HS-27A (cell line): ENCODE measurements at places on chromosomes 16 and 17.

- DNase-seq, result no peak
These were observed 9.3 kb downstream of the PGAP3 start for GRCh38 chr17:39678340-39679116.

DNA sequence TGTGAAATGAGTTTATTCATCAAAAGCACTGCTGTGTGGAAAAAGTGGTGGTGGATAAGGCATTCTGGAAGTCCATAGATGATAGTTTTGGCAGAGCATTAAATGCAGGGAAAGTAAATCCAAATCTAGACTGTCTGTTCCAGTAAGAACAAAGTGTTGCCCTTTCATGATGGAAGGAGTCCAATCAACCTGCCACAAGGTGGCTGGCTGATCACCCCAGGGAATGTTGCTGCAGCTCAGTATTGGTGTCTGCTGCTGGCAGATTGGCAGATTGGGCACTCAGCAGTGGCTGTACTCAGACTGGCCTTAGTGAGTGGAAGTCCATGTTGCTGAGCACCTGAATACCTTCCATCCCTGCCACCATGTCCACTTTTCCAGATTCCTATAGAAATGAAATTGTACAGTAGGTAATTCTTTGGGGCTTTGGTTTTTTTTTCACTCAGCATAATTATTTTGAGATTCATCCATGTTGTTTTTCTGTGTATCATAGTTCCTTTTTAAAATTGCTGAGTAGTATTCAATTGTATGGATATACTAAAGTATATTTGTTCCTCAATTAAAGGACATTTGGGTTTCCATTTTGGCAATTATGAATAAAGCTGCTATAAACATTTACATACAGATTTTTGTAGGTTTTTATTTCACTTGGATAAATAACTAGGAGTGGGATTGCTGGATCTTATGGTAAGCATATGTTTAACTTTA, 14.3 kb downstream of the DYNLL2 start:
- no peak for DNase-seq

- no peak for DNase-seq
These were observed 5.8 kb downstream of the WIPF2 start for GRCh38 chr17:40224718-40225550.

- DNase-seq, result no peak
These were observed 119.2 kb downstream of the HS3ST2 start for GRCh38 chr16:22933173-22933572.

DNA sequence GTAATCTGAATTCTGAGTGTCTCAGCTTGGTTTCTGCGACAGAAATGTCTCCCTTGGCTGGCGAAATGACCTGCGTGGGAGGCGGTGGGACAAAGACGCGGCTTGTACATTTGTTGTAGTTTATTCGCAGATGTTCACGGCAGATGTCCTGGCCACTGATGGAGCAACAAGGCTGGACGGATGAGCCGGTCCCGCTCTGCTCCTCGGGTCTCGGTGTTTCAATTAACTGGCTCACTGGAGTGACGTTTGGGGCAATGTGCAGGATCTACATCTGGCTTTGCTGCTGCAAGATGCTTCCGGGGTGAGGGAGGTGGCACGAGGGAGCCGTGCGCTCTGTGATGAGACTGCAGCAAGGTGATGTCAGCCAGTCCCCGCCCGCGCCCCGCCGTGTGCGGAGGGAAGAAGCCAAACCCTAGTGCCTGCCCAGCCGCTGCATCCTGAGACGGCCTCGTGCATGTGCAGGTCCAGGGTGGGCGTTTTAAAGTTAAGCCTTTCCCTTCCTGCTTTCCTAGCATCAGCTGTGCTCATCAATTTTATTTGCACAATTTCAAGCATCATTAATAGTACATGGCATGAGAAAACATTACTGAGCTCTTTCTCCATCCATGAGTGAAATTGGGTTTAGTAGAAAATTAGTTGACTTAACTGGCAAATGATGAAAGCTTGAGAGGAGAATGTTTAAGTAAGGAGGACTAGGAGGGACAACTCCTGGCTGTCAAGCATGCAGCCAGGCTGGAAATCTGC, 44.4 kb downstream of the MGAT5B start:
- DNase-seq, result no peak

GRCh38 chr17:36611345-36612072, 10.1 kb downstream of the MRM1 start:
- no peak for DNase-seq

DNA sequence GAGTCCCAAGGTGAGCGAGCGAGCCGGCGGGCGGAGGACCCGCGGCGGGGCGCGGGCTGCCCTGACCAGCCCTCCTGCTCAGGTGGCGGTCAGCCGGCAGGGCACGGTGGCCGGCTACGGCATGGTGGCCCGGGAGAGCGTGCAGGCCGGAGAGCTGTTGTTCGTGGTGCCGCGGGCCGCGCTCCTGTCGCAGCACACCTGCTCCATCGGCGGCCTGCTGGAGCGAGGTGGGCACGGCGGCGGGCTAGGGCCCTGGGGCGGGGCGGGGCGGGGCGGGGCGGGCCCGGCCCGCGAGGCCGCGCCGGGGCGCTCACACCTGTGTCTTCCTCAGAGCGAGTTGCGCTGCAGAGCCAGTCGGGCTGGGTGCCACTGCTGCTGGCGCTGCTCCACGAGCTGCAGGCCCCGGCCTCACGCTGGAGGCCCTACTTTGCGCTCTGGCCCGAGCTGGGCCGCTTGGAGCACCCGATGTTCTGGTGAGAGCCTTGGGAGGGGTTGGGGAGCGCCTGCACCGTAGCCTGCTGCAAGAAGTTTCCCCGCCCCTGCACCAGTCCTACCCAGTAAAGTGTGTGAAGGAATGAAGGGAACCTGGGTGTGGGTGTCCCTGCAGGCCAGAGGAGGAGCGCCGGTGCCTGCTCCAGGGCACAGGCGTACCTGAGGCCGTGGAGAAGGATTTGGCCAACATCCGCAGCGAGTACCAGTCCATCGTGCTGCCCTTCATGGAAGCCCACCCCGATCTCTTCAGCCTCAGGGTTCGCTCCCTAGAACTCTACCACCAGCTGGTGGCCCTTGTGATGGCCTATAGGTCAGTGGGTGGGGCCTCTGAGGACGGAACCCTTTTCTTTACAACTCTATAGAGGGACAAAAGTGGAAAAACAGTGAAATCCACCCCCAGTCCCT, 802 bp downstream of the SETD6 start:
- DNase-seq, result no peak

DNA sequence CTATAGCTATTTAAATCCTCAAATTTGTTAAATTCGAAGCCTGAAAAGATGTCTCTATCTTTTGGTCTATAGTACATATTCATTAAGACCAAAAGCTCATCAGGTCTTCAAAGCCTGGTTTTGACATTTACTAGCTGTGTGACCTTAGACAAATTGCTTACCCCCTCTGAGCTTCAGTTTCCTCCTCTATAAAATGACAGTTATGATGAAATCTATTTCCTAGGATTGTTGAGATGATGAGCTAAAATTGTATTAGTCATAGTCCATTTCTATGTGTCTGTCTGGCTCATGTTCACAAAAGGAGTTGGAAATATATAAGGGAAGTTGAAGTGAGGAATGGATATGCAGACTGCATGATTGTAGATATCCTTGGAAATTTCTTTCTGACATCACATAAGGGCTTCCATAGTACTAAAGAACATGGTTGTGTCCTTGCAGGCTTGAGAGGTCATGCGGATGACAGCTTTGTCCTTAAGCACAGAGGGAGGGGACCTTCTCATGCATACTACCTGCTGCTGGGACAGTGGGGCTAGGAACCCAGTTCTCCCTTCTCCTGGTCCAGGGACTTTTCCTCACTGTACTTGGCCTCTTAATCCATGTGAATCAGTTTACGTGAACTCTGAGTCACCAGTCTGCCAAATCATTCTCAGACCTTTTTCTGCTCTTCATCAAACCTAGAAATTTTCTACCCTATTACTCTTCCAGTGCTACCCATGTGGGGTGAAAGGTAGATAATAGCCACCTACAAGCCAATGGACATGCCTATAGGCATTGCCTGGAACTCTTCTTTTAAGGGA, 487.5 kb upstream of the SALL1 start:
- no peak for DNase-seq

GRCh38 chr17:60305141-60305540, 86.8 kb downstream of the USP32 start:
- DNase-seq, result no peak

DNA sequence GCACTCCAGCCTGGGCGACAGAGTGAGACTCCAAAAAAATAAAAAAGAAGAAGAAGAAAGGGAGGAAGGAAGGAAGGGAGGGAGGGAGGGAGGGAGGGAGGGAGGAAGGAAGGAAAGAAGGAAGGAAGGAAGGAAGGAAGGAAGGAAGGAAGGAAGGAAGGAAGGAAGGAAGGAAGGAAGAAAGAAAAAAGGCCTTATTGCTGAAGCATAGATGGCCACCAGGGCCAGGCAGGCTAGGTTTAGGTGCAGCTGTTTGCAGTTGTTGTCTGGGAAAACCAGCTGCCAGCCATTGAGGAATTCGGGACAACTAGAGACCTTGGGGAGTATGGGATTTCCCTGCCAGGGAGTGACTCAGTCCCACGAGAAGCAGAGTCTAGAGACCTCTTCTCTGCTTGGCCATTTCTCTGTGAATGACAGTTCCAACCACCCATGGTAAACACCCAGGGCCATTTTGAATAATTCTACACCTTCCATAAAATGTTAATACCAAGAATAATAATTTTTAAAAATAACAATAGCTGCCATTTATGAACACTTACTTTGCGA, 31.0 kb downstream of the SCNN1B start:
- DNase-seq, result no peak

DNA sequence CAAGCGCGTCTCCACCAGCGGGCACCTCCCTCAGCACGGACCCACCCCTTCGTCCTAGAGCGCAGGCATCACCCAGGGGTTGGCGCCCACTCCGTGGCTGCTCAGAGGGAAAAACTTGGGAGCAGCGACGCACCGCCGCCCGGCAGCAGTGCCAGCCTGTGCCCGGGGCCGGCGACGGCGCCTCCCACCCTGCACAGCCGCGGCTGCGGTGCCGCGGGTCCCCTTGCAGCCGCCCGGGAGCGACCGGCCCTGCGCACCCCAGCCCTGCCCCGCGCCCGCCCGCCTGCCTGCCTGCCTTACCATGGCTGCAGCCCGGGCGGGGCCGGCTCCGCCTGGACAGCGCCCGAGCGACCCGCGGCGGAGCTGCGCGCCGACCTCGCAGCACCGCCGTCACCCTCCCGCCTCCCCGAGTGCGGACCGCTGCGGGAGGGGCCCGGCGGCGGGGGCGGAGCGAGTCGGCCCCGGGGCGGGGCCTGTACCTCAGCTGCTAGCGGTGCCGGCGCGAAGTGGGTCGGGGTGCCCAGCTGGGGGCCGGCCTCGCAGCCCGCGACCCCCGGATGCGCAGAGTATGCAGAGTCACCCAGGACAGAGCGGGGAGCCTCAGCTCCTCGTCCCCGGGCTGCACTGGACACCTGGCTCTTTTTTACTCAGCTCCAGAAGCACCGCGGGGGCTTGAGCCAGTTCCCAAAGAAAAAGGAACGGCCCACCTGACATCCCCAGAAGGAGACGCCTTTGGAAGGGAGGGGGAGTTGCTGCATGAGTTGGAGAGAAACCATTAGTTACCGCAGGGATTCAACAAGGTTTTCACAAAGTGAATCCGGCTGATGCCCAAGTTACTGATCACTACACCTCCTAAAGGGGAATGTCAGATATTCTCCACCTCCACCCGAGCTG, 17.5 kb upstream of the MTMR4 start:
- DNase-seq, result no peak

DNA sequence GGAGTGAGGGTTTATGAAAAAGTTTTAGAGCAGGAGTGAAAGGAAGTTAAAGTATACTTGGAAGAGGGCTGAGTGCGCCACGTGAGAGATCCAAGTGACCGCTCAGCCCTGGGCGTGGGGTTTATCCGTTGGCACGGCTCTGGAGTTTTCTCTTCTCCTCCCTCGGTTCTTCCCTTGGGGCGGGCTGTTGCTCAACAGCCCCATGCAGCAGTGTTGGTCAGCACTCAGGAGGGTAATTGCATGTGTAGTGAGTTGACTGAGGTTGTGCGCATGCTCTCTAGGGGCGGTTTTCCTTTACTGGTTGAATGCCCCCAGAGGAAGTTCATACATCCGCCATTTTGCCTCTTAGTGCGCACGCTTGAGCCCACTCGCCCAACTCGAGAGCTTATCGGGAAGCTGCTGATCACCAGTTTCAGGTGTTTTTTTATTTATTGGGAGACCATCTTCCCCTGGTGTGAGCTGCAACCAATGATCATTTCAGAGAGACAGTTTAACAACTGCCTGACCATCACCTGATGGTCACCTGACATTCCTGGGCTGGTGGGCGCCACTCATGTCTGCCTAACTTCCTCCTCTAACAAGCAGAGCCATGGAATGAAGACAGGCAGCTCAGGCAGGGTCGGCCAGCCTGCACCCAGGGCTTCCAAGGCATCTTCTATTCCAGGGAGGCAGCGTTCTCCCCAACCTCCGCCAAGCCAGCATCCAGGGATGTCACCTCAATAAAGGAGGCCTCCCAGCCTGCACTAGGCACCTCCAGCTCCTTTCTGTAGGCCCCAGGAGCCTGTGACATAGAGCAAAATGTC, 41.3 kb upstream of the DNAH17 start:
- DNase-seq, result no peak

- no peak for DNase-seq
These were observed 3.5 kb downstream of the IL4R start for GRCh38 chr16:27317320-27317719.
